ENCODE measurements at places on chromosomes 3 and 15.
A peak's percentile ranks its signal among the peaks of the same experiment; 100 is the strongest.

DNA sequence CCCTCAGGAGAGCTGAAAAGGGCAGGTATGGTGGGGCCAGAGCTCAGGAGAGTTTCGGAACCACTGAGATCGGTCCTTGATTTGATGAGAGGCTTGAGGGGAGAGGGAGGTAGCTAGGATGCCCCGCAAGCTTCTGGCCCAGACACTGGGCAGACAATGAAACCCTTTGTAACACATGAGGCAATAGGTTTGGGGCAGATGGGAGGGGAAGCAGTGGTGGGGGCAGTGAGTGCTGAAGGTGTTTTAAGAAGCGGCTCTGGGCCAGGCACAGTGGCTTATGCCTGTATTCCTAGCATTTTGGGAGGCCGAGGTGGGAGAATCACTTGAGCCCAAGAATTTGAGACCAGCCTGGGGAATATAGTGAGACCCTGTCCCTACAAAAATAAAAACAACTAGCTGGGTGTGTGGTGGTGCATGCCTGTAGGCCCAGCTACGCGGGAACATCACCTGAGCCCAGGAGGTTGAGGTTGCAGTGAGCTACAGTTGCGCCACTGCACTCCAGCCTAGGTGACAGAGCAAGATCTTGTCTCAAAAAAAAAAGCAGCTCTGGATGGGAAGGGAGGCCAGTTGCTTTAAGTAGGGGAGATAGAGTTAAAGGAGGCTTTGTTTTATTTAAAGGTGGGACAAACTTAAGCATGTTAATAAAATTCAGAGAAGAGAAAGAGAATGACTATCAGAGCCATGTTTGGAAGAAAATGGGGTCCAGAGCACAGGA lies 9.6 kb upstream of the SNX22 start:
- DNase-seq: no peak

DNA sequence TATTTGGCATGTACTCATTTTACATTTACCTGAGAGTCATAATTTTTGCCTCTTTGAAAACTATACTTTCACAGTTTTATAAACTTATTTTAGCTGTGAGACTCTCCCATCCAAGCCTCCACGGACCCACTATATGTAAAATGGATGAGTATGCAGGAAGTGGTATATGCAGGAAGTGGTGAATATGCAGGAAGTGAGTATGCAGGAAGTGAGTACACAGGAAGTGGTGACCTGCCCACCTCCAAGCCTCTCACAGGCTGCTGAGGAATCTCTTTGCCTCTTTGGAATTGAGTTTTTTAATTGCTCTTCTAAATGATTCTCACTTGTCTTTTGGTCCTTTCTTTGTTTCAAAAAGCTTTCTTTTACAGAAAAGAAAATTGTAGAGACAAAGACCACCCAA lies 85.2 kb downstream of the KBTBD8 start:
- peak; percentile 42 for DNase-seq

DNA sequence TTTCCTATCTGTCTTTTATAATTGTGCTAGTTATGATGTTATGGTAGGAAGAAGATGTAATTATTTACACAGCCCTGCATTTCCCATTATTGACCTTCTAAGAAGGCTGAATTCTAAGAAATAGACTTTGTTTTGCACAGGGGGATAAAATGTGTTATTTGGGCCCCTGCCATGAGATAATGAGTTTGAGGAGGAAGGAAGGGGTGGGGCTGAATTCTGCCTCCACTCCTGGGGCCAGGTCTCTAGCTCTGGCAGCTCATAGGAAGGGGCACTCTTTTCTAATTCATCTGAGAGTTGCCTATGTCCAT lies 69.2 kb upstream of the GOLGA8B start:
- DNase-seq: no peak

DNA sequence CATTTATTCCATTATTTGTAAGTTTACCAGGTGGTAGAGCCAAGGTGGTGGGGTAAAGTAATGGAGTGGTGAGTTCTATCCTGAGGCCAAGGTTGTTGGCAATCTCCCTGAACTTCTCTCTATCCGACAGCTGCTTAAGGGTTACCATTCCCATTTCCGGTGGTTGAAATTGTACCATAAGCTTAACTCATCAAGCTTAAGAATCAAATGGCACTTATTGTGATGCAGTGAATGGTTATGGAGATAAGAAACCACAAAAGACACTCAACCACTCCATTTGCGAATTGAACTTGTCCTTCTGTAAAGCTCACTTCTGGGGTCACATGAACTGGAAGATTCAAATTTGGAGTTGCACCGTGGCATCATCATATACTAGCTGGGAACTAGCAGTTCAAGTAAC lies 287.4 kb upstream of the SLCO3A1 start:
- no peak for DNase-seq

DNA sequence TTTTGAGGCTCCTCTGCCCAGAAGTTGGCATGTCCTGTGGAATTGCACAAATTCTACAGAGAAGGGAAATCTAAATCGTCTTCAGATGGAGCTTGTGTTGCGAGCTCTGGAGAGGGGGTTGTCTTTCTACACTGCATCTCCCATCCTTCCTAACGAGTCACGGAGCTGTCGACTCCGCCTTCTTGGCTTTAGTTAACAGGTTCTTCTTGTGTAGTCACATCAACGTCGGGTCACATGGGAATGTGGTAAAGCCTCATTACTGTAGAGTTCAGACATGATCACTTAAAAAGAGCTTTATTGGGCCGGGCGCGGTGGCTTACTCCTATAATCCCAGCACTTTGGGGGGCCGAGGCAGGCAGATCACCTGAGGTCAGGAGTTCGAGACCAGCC lies 60.0 kb downstream of the DNASE1L3 start:
- DNase-seq: no peak

GRCh38 chr3:64462203-64462602 lies 225.6 kb downstream of the ADAMTS9 start:
- no peak for DNase-seq

DNA sequence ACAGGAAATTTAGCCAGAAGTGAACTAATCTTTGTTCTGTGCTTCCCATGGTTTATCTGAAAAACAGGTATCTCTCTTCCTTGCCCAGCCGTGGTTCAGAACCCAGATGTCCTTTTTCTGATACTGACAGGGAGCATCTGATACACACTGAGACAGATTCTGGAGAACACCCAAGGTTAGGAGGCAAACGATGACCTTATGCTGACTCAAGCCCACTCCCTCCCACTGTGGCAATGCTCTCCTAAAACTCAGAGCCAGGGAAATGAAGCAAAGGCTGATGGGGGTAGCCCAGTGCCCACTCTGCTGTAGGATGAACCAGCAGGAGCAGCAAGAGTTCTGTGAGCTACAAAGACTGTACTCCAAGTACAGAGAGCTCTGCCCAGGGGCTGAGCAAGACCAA lies 225.1 kb downstream of the NTRK3 start:
- no peak for DNase-seq

DNA sequence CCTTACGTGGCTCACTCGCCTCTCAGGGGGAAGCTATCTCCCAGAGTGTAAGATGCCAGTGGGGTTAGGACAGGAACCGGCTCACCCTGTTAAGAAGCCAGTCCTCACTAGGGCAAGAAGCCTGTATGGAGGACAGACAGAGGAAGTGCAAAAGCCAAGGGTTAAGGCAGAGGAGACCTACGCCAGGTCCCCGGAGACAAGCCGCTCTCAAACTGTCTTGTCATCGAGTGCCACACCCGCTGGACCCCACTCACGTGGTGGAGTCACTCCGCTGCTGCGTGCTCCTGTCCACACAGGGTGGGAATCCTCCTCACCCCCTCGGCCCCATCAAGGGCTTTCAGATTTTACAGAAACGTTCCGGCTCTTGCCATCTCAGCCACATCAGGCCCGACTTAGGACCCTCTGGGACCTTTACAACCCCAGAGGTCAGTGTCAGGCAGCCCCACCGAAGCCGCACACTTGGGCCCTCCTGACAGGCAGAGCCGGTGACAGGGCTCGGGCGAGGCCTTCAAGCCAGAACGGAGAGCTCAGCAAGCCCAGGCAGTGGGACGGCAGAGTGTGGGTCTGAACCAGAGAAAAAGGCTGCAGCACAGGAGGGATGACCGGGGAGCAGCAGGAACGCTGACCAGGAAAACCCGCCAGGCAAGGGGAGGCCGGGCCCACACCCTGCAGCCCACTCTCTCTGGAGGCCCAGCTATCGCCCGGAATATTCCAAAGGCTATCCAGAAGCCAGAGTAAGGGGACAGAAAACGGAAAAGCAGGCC lies 61.7 kb downstream of the XXYLT1 start:
- DNase-seq: no peak

GRCh38 chr3:181716966-181717365 lies 5.2 kb downstream of the SOX2 start:
- no peak for DNase-seq

DNA sequence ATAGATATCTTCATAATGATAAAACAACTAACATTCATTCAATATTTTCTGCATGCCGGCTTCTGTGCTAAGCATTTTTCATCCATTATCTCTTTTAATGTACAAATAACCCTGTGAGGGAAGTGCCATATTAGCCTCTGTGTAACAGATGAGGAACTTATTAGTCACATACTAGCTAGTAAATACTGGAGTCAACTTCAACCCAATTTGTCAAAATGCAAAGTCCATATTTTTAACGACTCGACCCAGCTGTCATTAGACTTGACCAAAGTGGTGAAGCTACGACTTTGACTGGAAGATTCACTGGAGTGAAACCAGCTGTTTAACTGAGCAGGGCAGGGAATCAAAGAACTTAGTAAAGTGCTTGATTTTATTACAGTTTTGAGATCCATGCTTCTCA lies 41.6 kb downstream of the PARP15 start:
- DNase-seq: no peak

DNA sequence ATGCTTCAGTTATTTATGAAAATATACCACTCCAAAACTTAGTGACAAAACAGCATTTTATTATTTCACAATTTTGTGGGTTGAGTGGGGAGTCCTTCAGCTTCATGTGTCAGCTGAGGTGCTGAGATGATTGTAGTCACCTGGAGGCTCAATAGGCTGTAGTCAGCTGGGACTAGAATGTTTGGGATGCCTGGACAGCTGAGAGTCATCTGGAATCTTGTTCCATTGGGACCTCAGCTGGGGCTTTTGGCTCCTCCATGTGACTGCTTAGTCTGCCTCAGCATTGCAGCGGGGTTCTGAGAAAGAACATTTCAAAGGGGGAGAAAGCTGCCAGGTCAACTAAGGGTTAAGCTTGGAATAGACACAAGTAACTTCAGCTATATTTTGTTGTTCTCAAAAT lies 13.4 kb downstream of the STT3B start:
- no peak for DNase-seq

GRCh38 chr15:57592836-57593420 lies 1.2 kb downstream of the MYZAP start:
- no peak for DNase-seq

GRCh38 chr3:120350401-120350941 lies 1.3 kb upstream of the LRRC58 start:
- no peak for DNase-seq

DNA sequence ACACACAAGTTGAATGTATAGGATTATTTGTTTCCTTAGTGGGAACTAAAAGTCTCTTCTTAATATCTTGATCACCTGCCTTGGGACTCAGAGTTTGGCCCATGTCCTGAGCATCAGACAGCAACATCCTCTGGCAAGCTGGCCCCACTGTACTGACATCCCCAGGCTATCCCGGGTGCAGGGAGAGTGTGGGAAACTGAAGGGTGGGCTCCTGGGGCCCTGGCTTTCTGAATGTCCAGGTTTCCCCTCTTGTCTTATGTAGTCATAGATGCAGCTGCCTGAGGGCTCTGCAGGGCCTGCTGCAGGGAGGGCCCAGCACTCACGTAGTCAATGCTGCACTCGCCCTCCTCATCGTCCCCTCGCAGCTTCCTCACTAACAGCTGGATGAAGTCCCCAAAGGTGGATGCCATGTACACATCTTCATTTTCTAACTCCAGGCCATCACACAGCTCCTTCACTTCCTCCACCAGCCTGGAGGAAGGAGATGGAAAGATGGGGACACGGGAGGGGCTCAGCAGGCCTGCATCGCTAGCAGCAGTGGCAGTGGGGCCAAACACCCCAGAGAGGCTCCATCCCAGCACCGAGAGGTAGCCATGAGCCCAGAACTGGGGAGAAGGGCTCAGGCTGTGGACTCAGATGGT lies 42.8 kb downstream of the ALDH1L1 start:
- DNase-seq: no peak

GRCh38 chr3:52532517-52532837 lies 1.2 kb downstream of the NT5DC2 start:
- DNase-seq: peak; percentile 44

DNA sequence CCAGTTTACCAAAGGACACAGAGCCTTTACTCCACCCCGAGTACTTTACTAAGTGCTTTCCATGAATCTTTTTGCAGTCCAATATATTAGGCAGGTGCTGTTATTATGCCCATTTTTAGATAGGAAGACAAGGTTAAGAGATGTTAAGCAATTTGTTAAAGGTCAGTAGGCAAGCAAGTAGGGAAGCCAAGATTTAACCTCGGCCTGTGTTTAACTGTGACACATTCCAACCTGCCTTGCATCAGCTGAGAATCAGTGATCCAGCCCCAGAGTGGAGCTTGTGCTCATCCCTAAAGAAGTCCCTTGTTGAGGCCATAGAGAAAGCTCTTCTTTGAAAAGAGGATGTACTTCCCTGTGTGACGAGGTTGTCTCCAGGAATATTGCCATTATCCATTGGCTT lies 51.3 kb upstream of the C15orf61 start:
- no peak for DNase-seq

DNA sequence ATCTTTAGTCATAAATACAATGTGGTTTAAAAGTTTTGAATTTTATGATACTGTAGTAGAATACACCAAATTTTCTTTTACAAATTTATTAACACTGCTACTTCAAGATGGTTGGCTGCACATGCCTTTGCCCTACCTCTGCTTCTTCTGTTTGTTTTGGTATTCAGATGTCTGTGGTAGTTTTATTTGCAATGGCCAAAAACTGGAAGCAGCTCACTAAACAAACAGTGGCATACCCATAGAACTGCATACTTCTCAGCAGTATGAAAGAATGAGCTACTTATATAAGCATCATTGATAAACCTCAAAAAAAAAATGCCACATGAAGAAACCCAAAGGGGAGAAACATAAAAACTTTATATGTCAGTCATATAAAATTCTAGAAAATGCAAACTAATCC lies 19.5 kb downstream of the ARIH2 start:
- no peak for DNase-seq

DNA sequence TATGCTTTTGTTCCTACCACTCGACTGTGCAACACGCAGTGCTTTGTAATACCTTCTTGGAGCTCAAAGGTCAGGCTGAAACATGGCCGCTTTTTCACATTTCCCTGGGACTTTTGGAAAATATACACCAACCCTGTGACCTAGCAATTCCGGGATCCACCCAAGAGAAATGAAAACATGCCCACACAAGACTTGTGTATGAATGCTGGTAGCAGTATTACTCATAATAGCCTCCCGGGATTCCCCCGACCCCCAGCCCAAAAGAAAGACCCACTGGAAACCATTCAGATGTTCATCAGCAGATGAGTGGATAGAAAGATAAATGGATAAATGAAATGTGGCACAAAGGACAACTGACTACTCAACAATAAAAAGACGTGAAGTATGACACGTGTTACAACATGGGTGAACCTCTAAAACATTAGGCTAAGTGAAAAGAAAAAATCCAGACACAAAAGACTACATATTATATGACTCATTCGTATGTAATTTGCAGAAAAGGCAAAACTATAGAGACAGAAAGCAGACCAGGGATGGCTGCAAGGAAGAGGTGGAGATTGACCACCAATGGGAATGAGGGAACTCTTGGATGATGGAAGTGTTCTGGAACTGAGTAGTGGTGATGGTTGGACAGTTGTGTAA lies 104.1 kb downstream of the PGPEP1L start:
- DNase-seq: peak; percentile 25

GRCh38 chr3:106261915-106262683 lies 393.3 kb upstream of the CBLB start:
- no peak for DNase-seq

- DNase-seq: peak; percentile 81
These were observed at the start of gene ZMYND10 for GRCh38 chr3:50345586-50346234. Gene ZMYND10 (minus strand): TSS chr3:50345732. CDS start chr3:50345579, 153 bp downstream.

Data from activated T-cell treated with anti-CD3 and anti-CD28 coated beads, Interleukin-2, amount 50 U/mL, for 72 hours (primary cell).